Activated CD4-positive, alpha-beta T cell treated with anti-CD3 and anti-CD28 coated beads, Interleukin-2, amount 50 U/mL, for 1 hour (primary cell): ENCODE measurements at places on chromosomes 5 and 9.
A peak's percentile ranks its signal among the peaks of the same experiment; 100 is the strongest.

DNA sequence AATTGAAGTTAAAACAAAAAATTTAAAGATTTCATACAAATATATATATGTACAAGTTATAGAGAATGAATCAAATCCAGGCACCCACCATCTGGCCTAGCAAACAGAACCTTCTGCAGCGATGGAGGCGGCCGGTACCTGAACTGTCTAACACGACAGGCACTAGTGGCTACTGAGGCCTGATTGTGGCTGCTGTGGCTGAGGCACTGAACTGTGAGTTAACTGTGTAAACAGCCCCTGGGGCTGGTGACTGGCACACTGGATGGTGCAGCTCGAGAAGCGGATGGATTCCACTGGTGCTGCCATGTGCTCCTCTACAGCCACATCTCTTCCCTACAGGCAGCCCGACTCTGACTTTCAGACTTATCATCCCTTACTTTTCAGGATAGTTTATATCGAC is 82.4 kb downstream of the RAPGEF1 start:
- no peak for DNase-seq

GRCh38 chr5:153318556-153318955 is 171.9 kb upstream of the GRIA1 start:
- DNase-seq = no peak

DNA sequence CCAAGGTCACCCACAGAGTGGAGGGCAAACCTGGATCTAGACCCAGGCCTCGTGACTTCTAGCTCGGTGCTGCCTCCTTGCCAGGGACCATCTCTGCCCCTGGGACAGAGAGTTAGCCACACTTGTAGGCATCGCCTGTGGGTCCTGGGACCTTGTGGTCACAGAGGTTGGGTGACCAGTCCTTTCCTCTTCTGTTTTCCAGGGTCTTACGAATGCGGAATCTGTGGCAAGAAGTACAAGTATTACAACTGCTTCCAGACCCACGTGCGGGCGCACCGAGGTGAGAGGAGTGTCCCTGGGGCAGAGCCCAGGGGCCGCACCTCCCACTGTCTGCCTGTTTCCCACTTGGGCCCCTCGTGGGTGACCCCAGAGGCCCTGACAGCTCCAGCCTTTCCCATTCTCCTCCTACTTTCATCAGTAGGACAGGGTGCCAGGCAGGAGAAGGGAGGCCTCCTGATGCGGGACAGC is 76.3 kb downstream of the AMBP start:
- DNase-seq = no peak

GRCh38 chr5:161645264-161645663 is 40.3 kb upstream of the GABRA6 start:
- no peak for DNase-seq

- DNase-seq = no peak
These were observed 37.4 kb upstream of the NFIB start for GRCh38 chr9:14351221-14351836.

DNA sequence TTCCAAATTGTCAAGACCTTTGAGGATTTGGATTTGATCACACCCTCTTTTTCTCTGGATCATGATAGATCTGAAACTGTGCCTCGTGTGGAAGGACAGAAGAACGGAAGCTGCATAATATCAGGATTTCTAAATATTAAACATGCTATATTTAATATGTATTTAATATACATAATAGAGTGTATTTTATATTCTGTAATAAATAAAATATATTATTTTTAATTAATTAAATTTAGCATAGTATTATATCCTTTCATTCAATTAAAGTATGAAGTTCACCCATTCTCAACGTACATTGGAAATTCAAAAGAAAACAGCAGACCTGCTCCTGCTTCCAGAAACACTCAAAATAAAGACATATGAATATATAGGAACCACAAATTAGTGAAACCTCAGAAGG is 70.6 kb upstream of the GLIS3 start:
- no peak for DNase-seq

- DNase-seq = no peak
These were observed 38.8 kb downstream of the RAD50 start for GRCh38 chr5:132595624-132596023.

- DNase-seq = no peak
These were observed 97.2 kb upstream of the NREP start for GRCh38 chr5:111854186-111854585.

DNA sequence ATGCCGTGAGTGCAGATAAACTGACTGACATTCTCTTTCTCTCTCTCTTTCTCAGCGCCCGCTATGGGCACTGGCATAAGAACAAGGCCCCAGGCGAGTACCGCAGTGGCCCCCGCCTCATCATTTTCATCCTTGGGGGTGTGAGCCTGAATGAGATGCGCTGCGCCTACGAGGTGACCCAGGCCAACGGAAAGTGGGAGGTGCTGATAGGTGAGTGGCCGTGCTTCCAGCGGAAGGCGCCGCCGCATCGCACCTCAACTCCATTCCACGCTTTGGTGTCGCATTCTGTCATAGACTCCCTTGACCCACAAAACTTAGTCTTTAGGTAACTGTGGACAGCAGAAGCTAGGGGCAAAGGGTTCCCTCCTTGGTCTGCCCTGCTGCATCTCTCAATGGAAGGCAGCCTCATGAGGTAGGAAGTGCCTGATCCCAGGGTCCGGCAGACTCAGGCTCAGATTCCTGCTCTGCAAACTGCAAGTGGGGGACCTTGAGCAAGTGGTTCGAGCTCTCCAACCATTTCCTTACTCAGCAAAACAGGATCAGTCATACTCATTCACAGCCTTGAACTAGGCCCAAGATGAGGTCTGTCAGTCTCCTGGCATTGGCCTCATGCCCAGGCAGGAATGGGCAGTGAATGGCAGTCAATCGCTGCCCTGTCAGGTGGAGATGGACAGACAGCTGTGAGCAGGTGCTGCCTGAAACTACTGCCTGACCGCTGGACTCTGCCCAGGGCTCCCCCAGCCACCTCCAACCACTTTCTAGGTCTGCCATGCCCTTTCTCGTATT is 24.2 kb upstream of the CFAP157 start:
- DNase-seq = no peak

DNA sequence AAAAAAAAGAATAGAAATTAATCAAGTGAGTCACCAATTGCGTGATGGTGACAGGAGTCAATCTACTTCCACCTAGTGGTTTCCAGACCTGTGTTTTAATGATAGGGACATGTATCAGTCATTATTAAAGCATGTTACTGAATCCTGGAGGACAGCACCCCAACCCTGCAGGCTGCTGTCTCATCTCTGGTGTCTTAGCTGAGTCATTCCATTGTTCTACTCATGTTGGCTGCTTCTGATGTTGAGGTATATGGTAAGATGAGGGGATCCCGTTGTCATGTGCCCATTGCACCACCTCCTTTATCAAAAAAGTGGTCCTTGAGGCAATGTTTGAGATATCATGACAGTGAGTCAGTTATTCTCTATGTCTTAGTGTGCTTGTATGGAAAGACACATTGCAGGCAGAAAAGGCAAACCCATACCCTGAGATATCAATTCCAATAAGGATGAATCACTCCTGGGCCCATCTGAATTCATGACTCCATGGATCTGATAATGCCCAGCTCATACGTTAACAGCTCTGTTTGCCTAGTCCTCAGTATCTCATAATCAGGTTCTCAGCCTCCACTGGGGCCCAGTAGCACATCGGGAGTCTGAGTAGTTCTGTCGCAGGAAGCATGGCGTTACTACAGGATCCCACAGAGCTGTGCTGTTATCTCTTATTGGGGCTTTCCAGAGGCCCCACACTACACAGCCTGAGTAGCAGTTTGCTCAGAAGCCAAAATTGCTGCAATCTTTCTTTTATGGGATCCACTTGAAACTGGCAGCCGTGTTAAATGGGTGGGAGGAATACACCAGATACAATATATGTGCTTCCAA is 31.2 kb downstream of the HMGCS1 start:
- no peak for DNase-seq

GRCh38 chr9:98773721-98774120 is 22.6 kb downstream of the ANKS6 start:
- DNase-seq = no peak

GRCh38 chr5:160390787-160391696 is 8.8 kb downstream of the FAM200C start:
- DNase-seq = no peak

DNA sequence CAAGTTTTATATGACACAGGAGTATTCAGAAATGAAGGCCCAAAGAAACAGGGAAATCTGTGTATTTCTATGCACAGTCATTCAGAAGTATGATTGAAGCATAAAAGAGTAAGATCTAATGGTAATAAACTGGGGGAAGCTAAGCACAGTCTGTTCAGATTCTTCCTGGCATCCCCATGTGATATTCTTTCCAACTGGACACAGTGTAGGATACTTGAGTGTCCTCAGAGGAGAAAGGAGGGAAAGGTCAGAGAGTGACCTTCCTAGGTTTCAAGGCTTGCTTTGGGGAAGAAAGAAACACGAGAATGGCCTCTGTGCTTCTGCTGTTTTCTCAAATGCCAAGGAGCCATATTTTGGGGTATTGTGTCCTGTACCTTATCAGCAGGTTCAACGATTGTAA is 1798.4 kb upstream of the WWC1 start:
- DNase-seq = no peak

DNA sequence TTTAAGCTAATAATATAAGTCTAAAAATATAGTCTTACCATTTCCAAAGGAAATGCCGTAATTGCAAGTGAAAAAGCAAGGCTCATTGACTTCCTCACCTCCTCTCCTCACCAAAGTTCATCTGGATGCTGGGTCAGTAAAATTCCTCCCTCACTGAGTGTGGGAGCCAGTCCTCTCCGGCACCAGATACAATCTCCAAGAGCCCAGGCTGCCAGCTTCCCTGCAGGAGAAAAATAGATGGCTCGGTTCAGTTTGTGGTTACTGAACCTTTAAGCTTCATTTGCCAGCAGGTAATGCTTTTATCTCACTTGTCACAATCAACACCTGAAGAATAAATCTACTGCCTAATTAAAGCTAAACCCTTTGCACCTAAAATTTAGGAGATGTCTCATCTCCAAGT is 115.3 kb upstream of the VLDLR start:
- DNase-seq = no peak

DNA sequence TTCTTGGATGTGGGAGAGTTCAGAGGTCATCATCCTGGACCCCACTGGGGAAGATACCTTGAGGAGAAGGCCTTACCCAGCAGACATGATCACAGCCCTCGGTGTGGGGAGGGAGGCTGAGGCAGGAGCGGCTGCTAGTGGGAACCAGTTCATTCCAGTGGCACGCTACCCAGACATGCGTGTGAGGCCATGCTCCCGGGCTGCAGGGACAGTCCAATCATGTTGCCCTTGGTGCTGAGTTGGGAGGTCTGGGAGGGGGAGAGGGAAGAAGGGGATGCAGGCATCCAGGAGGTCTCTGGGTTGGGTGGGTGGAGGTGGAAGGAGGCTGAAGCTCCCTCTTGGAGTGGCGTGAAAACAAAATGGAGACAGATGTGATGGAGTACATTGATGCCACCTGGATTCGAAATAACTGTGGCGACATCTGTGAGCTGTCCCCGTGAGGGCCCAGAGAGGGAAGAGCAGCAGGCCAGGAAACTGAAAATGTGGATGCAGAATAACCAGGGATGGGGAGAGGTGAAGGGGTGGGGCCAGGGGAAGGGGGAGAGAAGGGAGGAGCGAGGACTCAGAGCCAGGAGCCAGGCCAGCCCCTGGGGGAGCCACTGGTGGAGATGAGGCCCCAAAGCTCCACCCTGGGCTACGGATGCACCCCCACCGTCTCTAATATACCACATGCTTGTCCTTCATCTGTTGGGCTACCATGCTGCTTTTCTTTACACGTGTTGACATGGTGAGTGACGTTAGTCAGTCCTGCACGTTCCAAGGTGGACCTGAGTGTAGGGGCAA is 16.2 kb downstream of the NDUFS6 start:
- DNase-seq = no peak

- DNase-seq = peak; percentile 1
These were observed 92.9 kb upstream of the GRHPR start for GRCh38 chr9:37329576-37329975.

DNA sequence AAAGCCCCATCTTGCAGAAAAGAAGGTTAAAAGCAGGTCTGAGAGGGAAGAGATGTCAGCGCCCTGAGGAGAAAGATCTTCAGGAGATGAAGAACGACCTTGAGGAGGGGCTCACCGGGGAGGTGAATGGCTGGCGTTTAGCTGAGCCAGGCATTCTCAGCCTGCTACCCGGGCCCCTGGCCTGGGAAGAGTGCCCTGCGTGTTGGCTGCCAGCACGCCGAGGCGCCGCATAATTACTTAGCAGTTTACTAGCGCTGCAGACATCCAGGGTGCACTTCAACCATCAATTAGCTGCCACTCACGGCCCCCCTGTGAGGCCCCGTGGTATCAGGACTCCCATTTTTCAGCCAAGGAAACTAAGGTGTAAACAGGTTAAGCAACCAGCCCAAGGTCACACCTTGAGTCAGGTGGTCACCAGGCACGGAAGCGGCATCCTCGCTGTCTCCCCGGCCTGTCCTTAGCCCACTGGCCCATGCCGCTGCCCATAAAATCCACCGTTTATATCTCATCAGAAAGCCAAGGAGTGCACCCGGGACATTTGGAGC is 551.9 kb downstream of the BNC2 start:
- no peak for DNase-seq

GRCh38 chr9:123287639-123288038 is 19.3 kb upstream of the STRBP start:
- no peak for DNase-seq

- DNase-seq = no peak
These were observed 42.6 kb upstream of the HSPB3 start for GRCh38 chr5:54412913-54413312.

GRCh38 chr5:125484742-125485641 is 738.6 kb upstream of the ZNF608 start:
- DNase-seq = no peak

DNA sequence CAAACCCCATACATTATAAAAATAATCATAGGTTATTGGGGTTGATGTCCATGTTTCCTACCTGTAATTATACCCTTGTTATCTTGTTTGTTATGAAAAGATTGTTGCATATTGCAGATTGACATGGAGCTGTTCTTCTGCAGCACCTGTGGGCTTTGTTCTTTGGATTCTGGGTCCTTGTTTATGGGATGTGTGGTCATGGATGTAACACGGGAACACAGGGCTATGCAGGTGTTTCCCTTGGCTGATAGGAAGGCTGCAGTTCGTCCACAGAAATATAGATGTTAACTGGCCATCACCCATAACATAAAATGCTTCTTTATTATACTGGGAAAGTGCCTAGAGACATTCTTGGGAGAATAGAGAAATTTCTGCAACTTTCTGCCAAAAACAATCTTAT is 77.9 kb downstream of the FBXL7 start:
- DNase-seq = no peak

DNA sequence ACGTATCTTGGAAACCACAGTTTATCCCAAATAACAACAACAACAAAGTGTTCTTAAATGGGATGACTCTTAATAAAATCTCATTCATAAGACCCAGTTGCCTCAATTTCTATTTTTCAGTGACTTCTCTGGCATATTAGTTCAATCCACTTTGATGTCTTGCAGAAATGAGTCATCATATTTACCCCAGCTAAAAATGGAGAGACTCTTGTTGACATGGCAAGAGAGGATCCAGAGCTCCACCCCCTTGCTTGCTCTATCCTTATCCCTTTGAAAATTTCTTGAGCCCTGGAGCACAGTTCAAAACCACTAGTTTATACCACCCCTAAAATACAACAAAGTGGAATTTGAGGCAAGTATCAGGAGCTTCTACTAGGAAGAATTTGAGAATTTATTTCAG is 20.8 kb downstream of the VCAN start:
- DNase-seq = no peak

- DNase-seq = no peak
These were observed 243.7 kb downstream of the CWC27 start for GRCh38 chr5:65012301-65012892.
